ENCODE measurements at places on chromosomes 16 and 17.

- DNase-seq: no peak
Measured at GRCh38 chr16:56999409-57000270, 10.3 kb downstream of the NLRC5 start.

DNA sequence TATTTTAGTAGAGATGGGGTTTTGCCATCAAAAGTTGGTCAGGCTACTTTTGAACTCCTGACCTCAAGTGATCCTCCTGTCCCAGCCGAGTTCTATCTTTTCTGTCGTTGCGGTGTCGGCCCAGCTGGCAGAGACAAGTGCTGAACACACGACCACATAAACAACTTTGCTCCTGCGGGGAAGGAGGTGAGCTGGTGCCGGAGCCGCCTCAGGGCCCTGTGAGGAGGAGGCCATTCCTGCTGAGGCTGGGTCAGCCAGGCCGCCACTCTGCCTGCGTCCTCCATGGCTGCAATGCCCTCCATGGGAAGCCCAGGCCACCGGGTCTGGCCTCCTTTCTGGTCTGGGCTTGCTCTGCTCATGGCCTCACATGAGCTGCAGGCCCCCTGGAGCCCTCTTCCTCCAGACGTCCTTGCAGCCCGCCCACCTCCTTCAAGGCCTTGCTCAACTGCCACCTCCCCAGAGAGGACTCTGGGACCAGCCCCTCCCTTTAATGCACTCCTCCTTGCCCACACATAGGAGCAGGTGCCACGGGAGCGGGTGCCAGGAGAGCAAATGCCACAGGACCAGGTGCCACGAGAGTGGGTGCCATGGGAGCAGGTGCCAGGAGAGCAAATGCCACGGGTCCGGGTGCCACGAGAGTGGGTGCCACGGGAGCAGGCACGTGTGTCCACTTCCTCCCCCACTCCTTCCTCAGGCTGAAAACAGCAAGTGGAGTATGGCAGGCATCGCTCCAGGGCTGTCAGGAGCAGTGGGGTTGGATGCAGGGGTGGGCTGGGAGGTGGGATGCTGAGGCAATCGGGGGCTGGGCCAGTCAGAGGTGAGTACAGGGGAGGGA is 28.4 kb upstream of the CBFA2T3 start:
- no peak for DNase-seq

DNA sequence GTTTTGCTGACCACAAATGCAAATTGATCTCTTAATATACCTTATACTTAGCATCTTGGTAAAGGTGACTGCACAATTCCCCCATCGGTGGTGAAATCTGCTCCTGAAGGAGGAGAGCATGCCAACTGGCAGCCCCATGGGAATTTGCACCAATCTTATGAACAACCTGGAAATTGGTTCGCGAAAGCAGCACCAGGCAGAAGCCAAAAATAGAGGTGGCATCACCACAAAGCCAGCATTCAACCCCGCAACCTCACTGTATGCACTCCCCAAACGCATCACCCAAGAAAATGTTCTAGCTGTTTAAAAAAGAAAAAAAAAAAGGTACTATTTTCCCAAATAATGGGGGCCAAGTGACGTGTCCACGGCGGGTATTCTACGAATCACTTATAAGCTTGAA is 213.4 kb downstream of the ZFHX3 start:
- no peak for DNase-seq

DNA sequence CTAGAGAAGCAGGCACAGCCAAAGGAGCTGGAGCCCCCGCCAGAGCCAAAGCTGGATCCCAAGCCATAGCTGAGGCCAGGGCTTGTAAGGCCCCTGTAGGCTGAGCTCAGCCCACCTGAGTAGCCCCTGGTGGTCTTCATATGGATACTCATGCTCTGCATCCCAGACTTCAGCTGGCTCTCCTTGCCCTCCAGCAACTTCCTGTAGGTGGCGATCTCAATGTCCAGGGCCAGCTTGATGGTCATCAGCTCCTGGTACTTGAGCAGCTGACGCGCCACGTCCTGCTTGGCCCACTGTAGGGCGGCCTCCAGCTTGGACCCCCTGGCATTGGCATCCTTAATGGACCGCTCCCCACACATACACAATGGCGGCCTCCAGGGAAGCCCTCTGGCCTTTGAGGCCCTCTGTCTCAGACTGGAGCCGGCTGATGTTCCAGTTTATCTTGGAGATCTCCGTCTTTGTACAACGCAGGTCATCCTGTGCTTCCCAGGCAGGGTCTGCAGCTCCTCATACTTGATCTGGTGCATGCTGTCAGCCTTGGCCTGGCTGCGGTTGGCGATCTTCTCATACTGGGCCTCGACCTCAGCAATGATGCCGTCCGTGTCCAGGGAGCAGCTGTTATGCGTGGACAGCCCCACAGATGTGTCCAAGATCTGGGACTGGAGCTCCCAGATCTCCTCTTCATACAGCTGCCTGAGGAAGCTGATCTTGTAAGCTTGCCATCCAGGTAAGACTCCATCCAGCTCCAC is 28.9 kb downstream of the IKZF3 start:
- DNase-seq: no peak

DNA sequence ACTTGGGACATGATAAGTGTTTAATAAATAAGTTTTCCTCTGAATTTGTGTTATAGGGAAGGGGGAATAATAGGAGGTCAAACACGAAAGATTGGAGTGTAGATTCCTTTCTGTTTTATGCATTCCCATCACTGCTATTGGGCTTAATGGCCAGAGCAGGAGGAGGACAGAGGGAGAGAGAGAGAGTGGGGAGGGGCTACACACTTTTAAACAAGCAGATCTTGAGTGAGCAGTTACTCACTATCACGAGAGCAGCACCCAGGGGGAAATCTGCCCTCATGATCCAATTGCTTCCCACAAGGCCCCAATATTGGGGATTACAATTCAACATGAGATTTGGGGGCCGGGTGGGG is 505.0 kb downstream of the GRIN2A start:
- no peak for DNase-seq

- no peak for DNase-seq
Measured at GRCh38 chr17:3744014-3744413, 20.3 kb downstream of the HASPIN start.

DNA sequence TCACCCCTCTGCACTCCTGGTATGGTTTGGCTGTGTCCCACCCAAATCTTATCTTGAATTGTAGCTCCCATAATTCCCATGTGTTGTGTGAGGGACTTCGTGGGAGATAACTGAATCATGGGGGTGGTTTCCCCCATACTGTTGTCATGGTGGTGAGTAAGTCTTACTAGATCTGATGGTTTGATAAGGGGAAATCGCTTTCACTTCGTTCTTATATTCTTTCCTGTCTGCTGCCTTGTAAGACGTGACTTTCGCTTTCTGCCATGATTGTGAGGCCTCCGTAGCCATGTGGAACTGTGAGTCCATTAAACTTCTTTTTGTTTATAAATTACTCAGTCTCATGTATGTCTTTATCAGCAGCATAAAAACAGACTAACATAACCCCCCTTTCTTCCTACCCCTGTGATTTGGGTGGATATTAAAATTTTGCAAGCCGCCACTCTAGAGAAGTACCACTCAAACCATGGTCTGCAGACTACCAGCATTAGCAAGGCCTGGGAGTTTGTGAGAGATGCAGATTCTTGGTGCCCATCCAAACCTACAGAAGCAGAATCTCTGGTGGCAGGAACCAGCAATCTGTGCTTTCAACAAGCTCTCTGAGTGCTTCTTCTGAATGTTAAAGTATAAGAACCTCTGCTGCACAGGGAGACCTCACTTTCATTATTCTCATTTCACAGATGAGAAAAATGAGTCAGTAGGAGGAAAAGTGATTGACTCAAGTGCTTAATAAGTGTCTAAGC is 999.5 kb upstream of the EEF2KMT start:
- DNase-seq: no peak

GRCh38 chr16:87043231-87044031 is 273.8 kb downstream of the C16orf95 start:
- no peak for DNase-seq

DNA sequence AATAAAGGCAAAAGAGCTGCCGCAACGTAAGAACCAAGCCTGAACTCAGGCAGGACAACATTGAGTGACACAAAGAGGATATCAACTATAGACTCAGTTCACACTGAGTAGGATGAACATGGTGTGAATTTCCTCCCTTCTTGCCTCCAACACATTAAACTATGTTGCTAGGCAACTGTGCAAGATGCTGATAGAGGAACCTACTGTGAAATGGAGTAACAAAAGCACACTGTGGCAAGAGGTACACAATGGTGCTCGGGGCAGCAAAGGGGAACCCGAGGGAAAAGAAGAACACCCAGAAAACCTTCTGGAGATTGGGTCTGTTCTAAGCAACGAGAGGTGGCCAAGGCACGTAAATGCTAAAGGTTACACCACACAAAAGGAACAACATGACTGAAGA is 34.1 kb downstream of the GRB2 start:
- no peak for DNase-seq

GRCh38 chr16:1776991-1777374 is 4.0 kb upstream of the MRPS34 start:
- no peak for DNase-seq

DNA sequence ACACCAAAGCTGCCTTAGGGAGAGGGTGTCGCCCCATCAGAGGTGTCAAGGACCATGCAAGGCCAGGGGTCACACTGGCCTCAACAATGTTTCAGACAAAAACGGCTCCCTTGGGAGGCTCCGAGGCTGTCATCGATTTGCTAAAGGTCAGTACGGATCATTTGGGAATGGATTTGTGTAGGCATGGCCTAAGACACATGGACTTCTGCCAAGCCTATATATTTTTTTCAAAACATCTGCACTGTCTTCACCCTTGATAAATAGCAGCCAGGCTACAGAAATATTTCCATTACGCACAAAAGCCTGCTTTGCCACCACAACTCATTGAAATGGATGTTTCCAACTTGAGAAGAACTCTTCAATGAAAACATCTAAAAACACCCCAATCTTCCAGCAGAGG is 10.3 kb downstream of the CUEDC1 start:
- no peak for DNase-seq

GRCh38 chr17:50352693-50353599 is 7.0 kb downstream of the XYLT2 start:
- no peak for DNase-seq

GRCh38 chr17:3722716-3723115 is 987 bp upstream of the HASPIN start:
- no peak for DNase-seq

GRCh38 chr17:18017958-18018357 is 21.0 kb downstream of the ATPAF2 start:
- no peak for DNase-seq

GRCh38 chr16:12565423-12565822 is 238.3 kb downstream of the CPPED1 start:
- no peak for DNase-seq

GRCh38 chr17:78114831-78115723 is 13.5 kb downstream of the TMC6 start:
- peak; percentile 94 for DNase-seq

DNA sequence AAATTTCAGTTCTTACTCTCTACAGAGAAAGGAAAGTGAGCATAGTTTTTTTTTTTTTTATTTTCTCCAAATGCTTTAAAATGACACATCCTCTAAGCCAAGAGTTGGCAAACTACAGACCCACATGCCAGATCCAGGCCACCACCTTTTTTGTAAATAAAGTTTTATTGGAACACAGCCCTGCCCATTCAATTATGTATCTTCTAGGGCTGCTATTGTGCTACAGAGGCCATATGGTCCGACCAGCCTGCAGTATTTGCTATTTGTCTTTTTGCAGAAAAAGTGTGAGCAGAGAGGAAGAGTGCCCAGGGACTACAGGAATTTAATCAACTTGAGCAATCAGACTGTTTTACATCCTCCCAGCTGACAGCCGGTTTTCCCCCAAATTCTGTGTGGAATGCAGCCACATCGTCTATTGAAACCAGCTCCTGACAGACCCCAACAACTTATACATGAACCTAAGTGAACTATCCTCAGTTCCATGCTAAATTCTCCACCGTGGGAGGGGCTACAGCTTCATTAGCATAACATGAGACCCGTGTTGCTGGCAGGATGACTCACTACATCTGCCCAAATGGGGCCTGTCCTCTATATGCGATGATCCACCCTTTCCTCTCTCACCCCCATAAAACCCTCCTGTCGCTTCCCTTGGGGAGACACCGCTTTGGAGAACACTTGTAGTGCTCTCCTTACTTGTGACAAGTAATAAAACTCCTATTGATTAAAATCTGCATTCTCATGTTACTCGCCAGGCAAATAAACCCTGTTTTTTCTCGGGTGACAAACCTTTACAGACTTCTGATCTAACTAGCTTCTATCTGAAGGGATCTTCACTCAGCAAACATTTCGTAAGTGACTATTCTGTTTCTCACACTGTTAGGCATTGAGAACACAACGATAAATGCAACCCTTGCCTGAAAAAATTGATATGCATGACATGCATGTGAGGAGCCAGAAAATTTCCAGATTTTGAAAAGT is 149.4 kb upstream of the HS3ST3A1 start:
- DNase-seq: no peak

DNA sequence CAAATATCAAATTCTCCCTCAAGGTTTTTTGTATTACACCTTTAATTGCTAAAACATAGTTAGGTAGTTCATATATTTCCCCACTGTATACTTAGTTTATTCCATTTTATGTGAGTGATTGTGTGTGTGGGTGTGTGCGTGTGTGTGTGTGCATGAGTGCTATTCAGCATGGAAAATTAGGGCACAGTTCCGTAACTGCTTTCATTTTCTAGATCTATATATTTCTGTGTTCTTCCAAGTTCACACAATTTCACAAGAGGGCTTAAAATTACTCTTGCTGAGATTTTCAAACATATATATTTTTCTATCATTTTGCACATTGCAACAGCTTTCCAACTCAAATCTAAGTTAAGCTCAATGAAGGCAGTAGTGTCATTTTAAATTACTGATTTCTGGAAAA is 782.9 kb upstream of the SOX9 start:
- DNase-seq: no peak

DNA sequence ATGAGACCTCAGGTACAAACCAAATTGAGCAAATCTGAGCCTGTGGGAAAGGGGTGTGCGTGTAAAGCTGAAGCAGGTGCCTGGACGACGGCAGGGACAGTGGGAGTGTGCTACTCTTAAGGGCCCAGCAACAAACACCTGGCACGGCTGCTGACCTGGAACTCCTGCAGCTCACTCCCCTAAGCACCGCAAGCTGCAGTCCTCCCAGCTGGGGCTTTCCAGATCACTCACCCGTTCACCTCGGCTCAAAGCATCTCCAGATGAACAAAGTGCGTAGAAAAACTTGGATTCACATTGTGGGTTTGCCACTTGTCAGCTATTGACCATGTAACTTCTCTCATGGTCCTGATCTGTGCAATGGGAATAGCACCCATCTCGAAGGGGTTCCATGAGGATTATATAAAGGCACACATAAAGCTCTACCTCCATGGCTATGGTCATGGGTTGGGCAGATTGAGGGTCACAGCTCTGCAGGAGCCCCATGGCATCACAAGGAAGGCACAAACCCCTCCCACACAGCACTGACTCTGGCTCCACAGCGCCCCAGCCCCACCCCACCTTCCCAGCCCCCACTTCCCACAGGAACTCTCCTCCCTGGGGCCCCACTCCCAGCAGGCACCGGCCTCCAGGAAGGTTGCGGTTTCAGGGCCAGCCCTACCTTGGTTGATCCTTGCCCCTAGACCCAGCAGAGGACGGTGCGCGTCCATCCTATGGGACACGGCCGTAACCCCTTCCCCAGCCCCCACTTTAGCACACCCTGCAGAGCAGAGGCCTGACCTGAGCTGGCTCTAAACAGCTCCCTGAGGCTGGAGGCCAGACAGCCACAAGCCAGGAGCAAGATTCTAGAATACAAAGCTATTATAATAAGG is 21.9 kb downstream of the ST3GAL2 start:
- no peak for DNase-seq

Data from amygdala (tissue), 56 donors.